ENCODE measurements at places on chromosomes 5 and 9. TPM values are rescaled to one million over a fixed set of nuclear protein-coding genes. Genes with fewer than 3 reads are reported as not detected.

GRCh38 chr9:7315116-7315515 lies 484.5 kb downstream of the DMAC1 start:
- DNase-seq = no peak

DNA sequence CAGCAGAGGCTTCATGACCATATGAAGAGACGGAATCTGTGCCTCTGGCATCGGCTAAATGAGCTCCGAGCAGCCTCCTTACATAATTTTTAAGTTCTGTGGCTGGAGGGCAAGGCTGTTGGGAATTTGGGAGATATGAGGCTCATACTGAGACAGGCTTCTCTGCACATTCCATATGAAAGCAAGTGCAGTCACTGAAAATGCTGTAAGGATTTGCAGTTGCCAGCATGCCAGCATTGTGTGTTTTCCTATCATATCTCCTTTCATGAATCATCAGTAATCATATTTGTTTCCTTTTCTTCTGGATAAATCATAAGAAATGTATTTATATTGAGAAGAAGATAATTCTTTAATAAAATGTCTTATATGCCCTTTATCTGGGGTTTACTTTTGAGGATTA lies 775.4 kb downstream of the SEMA5A start:
- no peak for DNase-seq

DNA sequence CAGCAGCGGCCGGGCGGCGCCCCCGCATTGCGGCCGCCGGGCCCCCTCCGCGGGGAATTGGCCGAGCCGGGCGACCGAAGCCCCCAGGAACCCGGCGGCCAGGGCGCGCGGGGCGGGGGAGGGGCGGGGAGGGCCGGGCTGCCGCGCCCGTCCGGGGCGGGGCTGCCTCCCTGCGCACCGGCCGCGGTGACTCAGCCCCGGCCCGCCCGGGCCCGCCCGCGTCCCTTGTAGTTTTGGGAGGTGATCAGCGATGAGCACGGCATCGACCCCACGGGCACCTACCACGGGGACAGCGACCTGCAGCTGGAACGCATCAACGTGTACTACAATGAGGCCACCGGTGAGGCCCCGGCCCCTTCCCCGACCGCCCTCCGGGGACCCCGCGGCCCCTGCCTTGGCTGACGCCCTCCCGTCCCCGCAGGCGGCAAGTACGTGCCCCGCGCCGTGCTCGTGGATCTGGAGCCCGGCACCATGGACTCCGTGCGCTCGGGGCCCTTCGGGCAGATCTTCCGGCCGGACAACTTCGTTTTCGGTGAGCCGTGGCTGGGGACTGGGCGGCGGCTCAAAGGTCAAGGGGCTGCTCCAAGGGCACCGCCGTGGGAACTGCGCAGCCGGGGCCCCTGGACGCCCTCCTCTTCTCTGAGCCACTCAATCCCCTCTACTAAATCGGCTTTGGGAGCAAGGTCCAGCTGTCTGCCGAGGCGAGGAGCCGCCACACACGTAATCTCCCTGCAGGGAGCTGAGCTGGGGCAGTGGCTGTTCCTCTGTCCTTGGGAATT lies 592 bp downstream of the TUBB4B start:
- DNase-seq = peak; percentile 72

DNA sequence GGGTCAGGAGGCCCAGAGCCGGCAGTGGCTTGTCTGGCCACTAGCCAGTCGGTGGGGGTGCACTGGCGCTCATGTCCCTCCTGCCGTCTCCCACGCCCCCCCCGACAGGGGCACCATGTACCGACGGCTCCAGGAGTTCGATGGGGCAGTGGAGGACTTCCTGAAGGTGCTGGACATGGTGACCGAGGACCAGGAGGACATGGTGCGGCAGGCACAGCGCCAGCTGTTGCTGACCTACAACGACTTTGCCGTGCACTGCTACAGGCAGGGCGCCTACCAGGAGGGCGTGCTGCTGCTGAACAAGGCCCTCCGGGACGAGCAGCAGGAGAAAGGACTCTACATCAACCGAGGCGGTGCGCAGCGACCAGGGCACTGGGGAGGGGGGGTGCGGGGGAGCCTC lies 8.1 kb downstream of the TTC16 start:
- DNase-seq = no peak

DNA sequence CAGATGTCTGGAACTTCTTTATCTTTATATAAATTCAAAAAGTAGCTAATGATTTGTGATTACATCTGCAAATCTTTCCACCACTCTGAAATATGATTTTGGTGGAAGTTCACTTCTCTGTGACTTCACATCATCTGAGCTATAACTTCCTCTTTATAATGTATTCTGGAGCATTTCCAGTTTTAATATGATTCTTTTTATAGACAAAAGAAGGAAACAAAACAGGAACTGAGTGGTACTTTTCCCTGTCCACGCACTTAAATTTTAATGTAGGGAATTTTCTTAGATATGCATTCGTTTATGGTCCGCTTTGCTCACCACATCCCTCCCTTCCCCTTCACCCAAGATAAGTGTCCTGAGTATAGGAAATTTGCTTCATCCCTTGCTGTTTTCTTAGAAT lies 333.5 kb downstream of the CHSY3 start:
- no peak for DNase-seq

DNA sequence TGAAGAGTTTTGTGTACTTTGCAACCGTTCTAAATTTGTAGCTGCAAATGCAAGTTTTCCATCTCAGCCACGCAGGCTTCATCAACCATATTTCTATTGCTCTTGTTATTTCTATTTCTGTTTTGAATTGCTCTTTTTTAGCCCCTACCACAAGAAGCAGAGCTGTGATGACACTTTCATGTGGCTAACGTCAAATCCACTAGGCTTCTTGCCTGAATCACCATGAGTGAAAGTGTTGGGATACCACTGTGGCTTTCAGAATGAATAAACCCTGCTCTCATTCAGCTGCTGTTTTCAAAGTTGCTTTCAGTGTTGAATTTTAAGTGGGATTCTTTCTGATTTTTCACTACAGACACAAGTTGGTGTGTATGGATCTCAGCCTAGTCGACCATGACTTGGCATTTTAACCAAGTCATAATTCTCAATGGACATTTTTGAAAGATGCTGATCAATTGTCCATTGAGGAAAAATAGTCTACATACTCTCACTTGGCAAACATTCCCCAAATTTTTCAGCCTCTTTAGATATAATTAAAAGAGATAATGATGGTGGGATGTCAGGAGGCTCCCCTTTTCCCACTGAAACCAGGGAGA lies 41.0 kb upstream of the MTAP start:
- DNase-seq = peak; percentile 56

- DNase-seq = no peak
Measured at GRCh38 chr5:14184082-14184481, 40.9 kb downstream of the TRIO start.

- no peak for DNase-seq
Measured at GRCh38 chr5:65204966-65205365, 276.8 kb downstream of the ADAMTS6 start.

DNA sequence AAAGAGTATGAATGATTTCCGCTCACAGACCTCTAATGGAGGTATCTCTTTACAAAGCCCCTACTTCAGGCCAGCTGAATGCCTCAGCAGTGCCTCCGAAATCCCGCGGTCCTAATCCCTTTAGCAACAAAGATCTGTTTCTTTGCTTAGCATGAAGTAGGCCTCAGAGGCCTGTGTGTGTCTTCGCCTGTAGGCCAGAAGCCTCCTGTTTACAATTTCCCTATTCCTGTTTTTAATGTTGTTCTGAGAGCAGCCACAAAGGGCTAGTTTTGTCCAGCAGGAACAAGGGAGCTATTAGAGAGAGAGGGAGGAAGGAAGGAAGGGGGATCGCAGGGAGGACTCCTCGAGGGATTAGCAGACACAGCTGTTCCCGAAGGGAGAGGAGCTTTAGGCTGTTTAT lies 166.4 kb upstream of the SPRY4 start:
- DNase-seq = no peak

- no peak for DNase-seq
Measured at GRCh38 chr5:7066471-7067235, 329.3 kb upstream of the ADCY2 start.

- DNase-seq = no peak
Measured at GRCh38 chr5:161547738-161548486, 1.4 kb upstream of the GABRB2 start.

- peak; percentile 55 for DNase-seq
Measured at GRCh38 chr9:136399176-136400037, 563 bp downstream of the SNAPC4 start.

DNA sequence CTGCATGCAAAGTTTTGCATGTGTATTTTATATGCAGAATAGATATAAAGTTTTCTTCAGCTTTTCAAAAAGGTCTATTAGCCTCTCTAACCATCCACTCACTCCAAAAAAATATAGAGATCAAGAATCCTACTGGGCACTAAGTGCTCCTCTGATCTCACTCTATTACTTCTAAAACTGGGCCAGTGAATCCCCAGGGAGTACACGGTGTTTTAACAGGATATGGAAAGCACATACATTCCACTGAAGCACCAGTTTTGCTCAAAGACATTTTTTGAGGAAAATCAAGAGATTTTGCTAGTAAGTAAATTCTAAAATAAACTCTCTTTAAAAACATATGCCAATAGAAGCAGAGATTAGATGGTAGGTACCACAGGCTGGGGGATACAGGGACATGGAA lies 95.2 kb downstream of the DEPDC1B start:
- DNase-seq = no peak

DNA sequence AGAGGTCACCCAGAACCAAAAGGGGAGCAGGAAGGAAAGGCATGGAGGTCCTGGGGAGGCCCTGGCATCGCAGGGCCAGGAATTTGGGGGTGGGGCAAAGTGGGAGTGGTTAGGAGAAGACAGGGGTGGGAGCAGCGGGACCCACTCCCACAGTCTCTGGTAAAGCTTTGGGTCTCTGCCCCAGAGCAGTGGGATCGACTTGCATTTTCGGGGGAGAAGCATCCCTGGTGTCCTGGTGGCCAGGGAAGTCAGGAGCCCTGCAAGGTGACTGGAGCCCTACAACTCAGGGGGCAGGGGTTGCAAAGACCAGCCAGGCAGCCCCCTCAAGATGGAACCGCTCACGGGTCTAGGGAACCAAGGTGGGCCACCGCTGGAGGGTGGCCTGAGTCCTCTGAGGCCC lies 22.4 kb upstream of the GTF3C5 start:
- no peak for DNase-seq

The MRPS27 gene
- 102 TPM for total RNA-seq

The GALNT10 gene
- total RNA-seq = 19.8 TPM

The CCDC112 gene
- total RNA-seq = 1.7 TPM

The FOXD4L5 gene
- total RNA-seq = 0.10 TPM
